ENCODE measurements at places on chromosomes 4 and X. TPM values are rescaled to one million over a fixed set of nuclear protein-coding genes. Genes with fewer than 3 reads are reported as not detected.
A peak's percentile ranks its signal among the peaks of the same experiment; 100 is the strongest.

GRCh38 chr4:8029689-8030088 is 90.0 kb upstream of the AFAP1 start:
- no peak overlapping the region for H3K27ac ChIP-seq
- H3K27me3 ChIP-seq, result no peaks in the 10 kb centered on the region
- H3K36me3 ChIP-seq, result no peaks in the 10 kb centered on the region
- no peak overlapping the region for H3K4me3 ChIP-seq
- DNase-seq, result no peak

DNA sequence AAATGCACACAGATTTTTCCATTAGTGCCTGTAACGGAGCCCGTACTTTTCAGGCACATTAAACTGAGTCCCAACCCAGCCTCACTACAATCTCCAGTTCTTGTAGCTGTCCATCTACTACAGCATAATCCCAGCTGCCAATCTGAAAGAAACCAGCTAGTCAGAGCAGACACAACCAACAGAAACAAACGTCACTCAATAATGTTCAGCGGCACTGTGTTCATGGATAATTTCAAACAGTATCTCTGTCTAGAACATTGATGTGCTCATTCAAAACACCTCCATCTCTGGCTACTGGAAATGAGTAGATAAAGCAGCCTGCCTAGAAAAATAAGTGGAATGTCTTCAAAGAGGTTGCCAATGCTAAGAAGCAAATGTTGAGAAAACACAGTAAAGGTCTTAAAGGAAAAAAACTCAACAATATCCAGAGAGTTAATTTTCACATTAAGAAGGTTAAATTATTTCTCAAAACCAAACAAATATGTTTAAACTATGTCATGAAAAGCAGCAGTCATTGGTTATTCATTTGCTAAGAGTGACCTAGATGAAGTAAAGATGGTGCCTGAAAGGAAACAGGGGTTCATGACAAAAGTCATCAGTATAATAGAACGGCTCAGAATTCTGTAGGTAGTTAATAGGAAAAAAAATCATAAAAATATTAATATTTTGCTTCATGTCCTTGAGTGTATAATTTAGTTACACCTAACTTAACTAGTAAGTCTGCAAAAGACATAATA is 245.1 kb upstream of the MAB21L2 start:
- H3K27me3 ChIP-seq, result no peaks in the 10 kb centered on the region
- no peaks in the 10 kb centered on the region for H3K36me3 ChIP-seq
- H3K4me3 ChIP-seq, result no peak overlapping the region
- peak overlapping the region; percentile 52 for H3K27ac ChIP-seq
- H3K4me1 ChIP-seq, result no peaks in the 10 kb centered on the region

DNA sequence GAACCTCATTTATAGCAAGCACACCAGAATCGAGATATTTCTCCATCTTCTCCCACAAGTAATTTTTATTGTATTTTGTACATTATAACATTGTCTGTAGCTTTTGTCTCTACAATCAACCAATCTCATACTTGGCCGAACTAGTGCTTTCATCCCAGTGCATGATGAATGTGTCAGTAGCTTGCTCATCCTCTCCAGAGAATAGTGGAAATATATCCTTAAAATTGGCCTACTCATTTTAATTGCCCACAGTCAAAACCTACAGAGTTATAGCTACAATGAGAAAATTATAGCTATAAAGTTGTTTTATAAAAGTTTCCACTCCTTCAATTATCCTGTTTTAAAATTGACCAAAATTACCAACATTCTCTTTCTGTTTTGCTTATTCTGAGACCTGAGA is 103.8 kb downstream of the MAPK10 start:
- no peak for DNase-seq
- H3K4me1 ChIP-seq, result no peaks in the 10 kb centered on the region
- H3K36me3 ChIP-seq, result no peaks in the 10 kb centered on the region
- H3K27ac ChIP-seq, result no peak overlapping the region
- no peak overlapping the region for H3K4me3 ChIP-seq

- H3K27me3 ChIP-seq, result no peaks in the 10 kb centered on the region
- no peak for DNase-seq
- H3K36me3 ChIP-seq, result no peaks in the 10 kb centered on the region
- H3K4me3 ChIP-seq, result no peak overlapping the region
- H3K27ac ChIP-seq, result no peak overlapping the region
Observed at GRCh38 chr4:179112441-179113170, 1670.4 kb upstream of the AGA start.

DNA sequence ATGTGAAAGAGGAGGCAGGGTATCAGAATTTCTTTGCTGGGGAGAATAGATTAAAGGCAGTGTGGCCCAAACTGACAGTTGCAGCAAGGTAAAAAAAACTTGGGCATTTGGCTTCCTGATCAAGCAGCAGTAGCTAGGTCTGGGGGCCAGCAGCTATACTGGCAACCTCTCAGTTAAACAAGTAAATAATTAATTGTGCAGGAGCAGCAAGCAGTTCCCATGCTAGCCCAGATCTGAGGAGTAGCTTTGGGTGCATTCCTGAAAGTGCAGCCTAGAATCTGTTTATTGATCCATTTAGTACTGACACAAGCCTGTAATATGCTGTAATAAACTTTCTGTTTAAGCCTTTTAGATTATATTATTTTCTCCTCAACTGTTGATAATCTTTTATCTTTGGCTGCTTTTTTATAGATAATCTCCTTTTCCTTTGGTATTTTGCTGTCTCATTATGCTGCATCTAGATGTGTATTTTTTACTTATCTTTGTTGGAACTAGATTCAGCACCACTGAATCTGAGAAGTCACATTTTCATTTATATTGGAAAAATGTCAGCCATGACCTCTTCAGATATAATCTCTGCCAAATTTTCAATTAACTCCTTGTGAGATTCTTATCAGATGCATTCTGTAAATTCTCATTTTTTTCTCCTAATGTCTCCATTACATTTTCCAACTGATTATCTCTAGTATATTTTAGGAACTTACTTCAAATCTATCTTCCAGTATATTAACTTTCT is 276.3 kb downstream of the STPG2 start:
- no peak for DNase-seq
- no peak overlapping the region for H3K4me3 ChIP-seq
- no peaks in the 10 kb centered on the region for H3K27me3 ChIP-seq
- H3K4me1 ChIP-seq, result no peaks in the 10 kb centered on the region
- H3K27ac ChIP-seq, result no peak overlapping the region

DNA sequence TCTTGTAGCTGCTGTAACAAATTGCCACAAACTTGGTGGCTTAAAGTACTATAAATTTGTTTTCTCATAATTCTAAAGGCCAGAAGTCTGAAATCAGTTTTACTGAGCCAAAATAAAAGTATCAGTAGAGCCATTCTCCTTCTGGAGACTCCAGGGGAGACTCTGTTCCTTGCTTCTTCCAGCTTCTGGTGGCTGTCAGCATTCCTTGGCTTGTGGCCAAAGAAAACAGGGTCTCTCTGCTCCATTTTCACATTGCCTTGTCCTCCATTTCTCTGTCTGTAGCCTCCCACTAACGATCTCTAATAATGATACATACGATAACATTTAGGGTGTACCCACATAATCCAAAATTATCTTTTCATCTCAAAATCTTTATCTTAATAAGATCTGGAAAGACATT is 200.4 kb downstream of the MAB21L2 start:
- H3K36me3 ChIP-seq, result no peaks in the 10 kb centered on the region
- DNase-seq, result no peak

- H3K4me3 ChIP-seq, result no peak overlapping the region
- DNase-seq, result no peak
- H3K36me3 ChIP-seq, result no peaks in the 10 kb centered on the region
- no peaks in the 10 kb centered on the region for H3K27me3 ChIP-seq
Observed at GRCh38 chrX:152847281-152847680, 16.4 kb downstream of the NSDHL start.

GRCh38 chr4:2813446-2814405 is 20.8 kb downstream of the SH3BP2 start:
- peak overlapping the region; percentile 12 for H3K4me3 ChIP-seq
- H3K27me3 ChIP-seq, result no peaks in the 10 kb centered on the region
- peaks cover 11% of the 10 kb centered on the region for H3K4me1 ChIP-seq
- peak overlapping the region; percentile 79 for H3K27ac ChIP-seq

DNA sequence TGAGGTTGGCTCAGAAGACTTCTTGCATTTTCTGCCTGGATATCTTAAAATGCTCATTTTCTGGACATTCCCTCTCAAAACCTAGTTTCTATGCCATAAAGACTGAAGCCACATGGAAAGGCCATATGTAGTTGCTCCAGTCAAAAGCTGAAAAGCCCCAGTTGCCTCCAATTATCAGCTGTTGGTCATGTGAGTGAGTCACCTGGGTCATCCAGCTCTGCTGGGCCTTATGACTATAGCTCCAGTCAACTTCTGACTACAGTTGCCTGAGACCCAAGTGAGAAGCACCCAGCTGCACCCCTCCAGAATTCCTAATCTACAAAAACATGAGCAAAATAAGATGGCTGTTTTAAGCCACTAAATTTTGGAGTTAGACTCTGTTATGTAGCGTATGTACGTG is 41.9 kb downstream of the HELQ start:
- DNase-seq, result no peak
- no peak overlapping the region for H3K27ac ChIP-seq
- no peaks in the 10 kb centered on the region for H3K4me1 ChIP-seq
- no peak overlapping the region for H3K4me3 ChIP-seq
- no peaks in the 10 kb centered on the region for H3K27me3 ChIP-seq

DNA sequence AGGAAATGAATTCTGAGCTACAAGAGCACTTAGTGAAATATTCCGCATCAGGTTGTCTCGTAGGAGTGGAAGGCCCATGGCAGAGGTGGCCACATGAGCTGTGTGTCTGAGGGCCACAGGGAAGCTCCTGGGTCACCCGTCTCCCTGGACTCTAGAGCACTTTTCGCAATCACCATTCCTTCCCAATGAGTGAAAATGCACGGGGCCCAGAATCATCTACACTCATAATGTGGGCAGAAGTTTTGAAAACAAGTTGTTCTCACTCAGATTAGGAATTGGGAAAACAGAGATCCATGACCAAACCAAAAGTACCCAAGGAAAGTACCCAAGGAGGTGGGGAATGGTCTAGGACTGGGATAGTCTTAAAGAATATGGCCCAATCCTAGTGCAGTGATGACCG is 94.4 kb downstream of the SCD5 start:
- H3K4me1 ChIP-seq, result no peaks in the 10 kb centered on the region
- H3K27ac ChIP-seq, result no peak overlapping the region
- H3K27me3 ChIP-seq, result no peaks in the 10 kb centered on the region
- H3K36me3 ChIP-seq, result no peaks in the 10 kb centered on the region
- no peak overlapping the region for H3K4me3 ChIP-seq
- no peak for DNase-seq

- no peak overlapping the region for H3K27ac ChIP-seq
- no peaks in the 10 kb centered on the region for H3K4me1 ChIP-seq
- no peaks in the 10 kb centered on the region for H3K36me3 ChIP-seq
- peak; percentile 9 for DNase-seq
Observed at GRCh38 chr4:17544831-17545234, 29.9 kb downstream of the CLRN2 start.

DNA sequence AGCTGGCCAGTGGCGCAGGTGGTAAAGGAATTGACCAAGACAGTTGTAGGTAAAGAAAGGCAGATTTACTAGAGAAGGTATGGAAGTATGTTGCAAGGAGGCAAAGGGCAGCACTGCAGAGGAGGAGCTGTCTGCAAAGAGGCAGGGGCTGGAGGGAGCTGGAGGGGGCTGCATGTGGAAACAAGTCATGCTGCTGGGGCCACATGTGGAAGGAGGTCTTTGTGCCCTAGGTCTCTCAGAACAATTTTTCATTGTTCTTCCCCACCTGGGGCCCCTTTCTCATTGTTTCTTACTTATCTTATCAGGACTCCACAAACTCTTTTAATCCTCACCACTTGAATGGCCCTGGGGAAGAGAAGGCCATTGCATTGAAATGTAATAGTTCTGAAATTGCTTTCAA is 144.8 kb upstream of the PLAC1 start:
- no peak overlapping the region for H3K27ac ChIP-seq
- no peaks in the 10 kb centered on the region for H3K36me3 ChIP-seq
- no peaks in the 10 kb centered on the region for H3K27me3 ChIP-seq
- peaks cover 2% of the 10 kb centered on the region for H3K4me1 ChIP-seq
- no peak for DNase-seq

- H3K4me3 ChIP-seq, result no peak overlapping the region
- H3K4me1 ChIP-seq, result peaks cover 10% of the 10 kb centered on the region
- no peaks in the 10 kb centered on the region for H3K36me3 ChIP-seq
- DNase-seq, result no peak
Observed at GRCh38 chr4:150173432-150173861, 95.2 kb downstream of the DCLK2 start.

DNA sequence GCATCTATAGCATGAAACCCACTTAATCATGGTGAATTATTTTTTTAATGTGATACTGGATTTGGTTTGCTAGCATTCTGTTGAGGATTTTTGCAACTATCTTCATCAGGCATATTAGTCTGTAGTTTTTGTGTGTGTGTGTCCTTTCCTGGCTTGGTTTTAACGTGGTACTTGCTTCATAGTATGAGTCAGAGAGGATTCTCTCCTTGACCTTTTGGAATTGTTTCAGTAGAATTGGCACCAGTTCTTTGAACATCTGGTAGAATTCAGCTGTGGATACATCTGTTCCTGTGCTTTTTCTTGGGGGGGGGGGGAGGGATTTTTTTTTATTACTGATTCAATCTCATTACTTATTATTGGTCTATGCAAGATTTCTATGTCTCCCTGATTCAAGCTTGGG is 232.0 kb upstream of the KLF8 start:
- no peak overlapping the region for H3K4me3 ChIP-seq

GRCh38 chr4:76886214-76886613 is 11.7 kb downstream of the SOWAHB start:
- H3K36me3 ChIP-seq, result no peaks in the 10 kb centered on the region
- no peak for DNase-seq
- H3K27me3 ChIP-seq, result no peaks in the 10 kb centered on the region
- no peak overlapping the region for H3K27ac ChIP-seq
- H3K4me3 ChIP-seq, result no peak overlapping the region

DNA sequence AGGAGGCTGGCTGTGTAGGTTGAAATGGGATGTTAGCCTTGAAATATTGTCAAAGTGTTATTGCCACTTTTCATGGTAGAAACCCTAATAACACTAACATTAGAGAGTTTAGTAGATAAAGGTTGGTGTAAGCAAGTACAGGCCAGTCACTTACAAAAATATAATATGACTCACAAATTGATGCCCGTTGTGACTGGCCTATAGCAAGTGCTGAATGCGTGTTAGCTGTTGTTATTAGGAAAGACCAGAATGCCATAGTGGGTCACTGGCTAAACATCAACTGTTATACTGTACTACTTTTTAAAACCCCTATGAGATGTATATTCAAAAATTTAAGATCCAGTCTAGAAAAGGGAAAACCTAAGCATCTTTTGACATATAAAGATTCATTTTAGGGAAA is 20.4 kb upstream of the GDPD2 start:
- H3K4me3 ChIP-seq, result no peak overlapping the region
- H3K27me3 ChIP-seq, result no peaks in the 10 kb centered on the region
- no peaks in the 10 kb centered on the region for H3K36me3 ChIP-seq
- no peak overlapping the region for H3K27ac ChIP-seq

GRCh38 chr4:40270609-40271008 is 64.5 kb upstream of the CHRNA9 start:
- H3K27ac ChIP-seq, result no peak overlapping the region
- H3K27me3 ChIP-seq, result no peaks in the 10 kb centered on the region
- DNase-seq, result no peak
- no peaks in the 10 kb centered on the region for H3K4me1 ChIP-seq
- H3K36me3 ChIP-seq, result no peaks in the 10 kb centered on the region

The GYPB gene
- not detected for total RNA-seq

The PABPC4L gene
- total RNA-seq, result not detected

The NALF2 gene
- total RNA-seq, result 0.27 TPM

The FRMD7 gene
- not detected for total RNA-seq

The RASL11B gene
- 0.55 TPM for total RNA-seq

The DSPP gene
- not detected for total RNA-seq

The ELK1 gene
- total RNA-seq, result 21.0 TPM

The ARR3 gene
- total RNA-seq, result 2.9 TPM

The CPLX1 gene
- 0.32 TPM for total RNA-seq

All from transverse colon (tissue), 4 donors.